RWPE1 (cell line): ENCODE measurements at places on chromosomes 16 and 17.

- peak; percentile 75 for DNase-seq
Measured at GRCh38 chr16:71467810-71468209, 5.8 kb upstream of the ZNF23 start.

GRCh38 chr16:3997231-3997841 is 116.8 kb upstream of the CREBBP start:
- DNase-seq, result no peak

DNA sequence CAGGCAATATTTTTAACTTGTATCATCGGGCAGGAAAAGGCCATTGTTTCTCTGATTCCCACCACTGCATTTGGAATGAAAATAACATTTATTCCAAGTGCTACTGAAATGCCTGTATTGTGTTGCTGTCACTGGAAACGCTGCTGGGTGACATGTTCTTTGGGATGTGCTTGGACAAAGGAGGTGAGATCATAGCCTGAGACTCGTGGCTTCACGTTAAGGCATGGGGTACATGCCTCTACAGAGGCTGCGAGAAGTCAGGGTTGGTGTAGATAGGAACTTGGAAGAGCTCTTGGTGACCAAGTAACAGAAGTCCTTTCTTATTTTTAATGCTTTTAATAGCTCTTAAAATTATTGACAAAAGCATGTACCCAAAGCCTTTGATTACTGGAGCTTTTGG is 58.8 kb upstream of the MAF start:
- DNase-seq, result no peak

DNA sequence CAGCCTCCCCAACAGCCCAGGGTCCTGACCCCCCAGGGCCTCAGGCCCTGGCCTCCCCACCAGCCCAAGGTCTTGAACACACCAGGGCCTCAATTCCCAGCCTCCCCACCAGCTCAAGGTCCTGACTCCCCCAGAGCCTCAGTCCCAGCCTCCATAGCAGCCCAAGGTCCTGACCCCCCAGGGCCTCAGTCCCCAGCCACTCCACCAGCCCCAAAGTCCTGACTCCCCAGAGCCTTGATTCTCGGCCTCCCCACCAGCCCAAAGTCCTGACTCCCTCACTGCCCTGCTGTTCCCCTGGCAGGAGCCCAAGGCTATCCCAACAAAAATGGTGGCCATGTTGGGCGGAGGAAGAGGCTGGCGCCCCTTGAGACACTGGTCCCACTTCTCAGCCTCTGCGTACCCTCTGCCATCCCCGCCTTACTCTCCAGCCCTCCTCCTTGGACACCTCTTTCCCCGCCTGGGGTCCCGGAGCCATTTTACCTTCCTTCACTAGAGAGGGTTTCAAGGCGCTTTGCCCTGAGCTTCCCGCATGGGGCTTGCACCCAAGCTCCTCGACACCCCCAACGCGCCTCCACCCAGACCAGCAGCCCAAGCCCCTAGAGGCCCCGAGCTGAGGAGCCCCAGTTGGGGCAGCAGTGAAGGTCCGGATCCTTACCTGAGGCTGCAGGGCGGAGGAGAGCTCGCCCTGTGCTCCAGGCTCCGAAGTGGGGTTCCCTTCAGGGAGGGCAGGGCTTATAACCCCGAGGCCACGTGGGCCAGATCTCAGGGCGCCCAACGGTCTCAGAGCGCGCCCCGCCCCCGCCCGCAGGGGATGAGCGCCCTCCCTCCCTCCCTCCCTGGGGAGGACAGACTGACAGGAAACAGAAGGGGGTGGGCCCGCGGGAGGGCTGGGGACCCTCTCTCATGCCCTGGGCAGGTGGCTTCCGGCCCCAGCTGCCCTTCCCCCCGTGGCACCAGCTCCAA is 3.5 kb upstream of the TSPOAP1 start:
- no peak for DNase-seq

DNA sequence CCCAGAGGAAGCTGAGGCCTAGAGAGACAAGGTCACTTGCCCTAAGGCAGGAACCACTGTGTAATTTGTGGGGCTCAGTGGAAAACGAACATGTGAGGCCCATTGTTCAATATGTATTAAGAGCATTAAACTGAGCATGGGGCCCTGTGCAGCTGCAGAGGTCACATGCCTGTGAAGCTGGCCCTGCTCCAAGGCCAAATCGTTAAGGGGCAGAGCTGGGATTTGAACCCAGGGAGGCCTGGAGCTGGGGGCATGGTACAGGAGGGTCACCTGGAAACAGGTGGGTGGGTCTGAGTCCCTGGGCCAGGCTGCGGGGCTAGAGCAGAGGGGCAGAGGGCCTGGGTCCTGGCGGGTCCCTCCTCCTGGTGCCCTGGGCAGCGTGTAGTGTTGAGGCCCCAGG is 19.7 kb downstream of the C16orf74 start:
- no peak for DNase-seq

GRCh38 chr16:87961623-87962022 is 10.4 kb downstream of the BANP start:
- no peak for DNase-seq

DNA sequence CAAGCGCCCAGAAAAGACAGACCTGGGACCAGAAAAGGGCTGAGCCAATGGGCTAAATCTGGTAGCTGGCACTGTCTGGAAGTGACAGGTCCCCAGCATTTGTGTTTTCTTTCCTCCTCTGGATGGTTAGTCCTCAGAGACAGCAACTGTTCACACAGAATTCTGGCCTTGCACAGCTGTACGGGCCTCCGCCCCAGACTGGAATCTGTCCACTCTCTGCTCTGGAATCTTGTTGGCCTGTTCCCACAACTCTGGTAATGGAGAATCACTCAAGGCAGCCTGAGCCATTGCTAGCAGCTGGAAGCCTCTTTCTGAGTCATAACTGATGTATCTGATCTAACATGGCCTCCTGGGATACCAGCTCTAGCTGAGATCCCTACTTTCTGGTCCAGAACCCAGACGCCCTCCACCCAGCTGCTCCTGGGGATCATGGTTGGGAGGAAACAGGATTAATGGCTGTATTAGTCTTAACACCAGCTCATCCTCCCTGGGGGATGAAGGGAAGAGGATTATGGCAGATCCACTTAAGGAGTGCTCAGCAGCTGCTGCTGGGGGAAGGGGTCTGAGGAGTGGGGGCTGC is 9.1 kb downstream of the ZNF668 start:
- DNase-seq, result peak; percentile 79

GRCh38 chr17:34464812-34465211 is 101.8 kb upstream of the CCL1 start:
- no peak for DNase-seq

- peak; percentile 91 for DNase-seq
Measured at GRCh38 chr17:78360371-78361224, 721 bp upstream of the SOCS3 start.

DNA sequence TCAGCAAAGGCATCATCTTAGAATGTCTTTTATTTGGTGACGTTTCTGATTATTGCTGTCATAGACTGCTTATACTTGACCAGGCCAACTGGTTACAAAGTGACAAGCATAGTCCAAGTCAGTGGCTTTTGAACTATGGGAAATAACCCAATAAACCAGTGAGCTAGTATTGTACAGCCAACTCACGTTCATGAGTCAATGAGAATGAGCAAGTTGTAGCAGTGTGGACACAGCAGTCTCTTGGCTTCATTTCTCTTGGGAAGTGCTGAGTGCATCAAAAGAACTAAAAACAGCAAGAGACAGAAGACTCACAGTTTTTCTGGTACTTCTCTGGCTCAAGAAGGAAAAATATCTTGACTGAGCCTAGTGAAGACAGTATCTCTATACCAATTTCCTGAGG is 36.9 kb upstream of the CRISPLD2 start:
- DNase-seq, result no peak

GRCh38 chr17:58277107-58277801 is 3.5 kb downstream of the MPO start:
- no peak for DNase-seq

DNA sequence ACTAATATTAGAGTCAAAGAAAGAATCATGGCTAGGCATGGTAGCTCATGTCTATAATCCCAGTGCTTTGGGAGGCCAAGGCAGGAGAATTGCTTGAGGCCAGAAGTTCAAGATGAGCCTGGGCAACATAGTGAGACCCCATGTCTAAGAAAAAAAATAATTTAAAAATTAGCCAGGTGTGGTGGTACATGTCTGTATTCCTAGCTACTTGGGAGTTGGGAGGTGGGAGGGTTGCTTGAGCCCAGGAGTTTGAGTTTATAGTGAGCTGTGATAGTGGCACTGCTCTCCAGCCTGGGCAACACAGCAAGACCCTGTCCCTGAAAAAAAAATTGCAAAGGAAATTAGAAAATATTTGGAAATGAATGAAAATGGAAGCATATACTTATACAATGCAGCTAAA is 210.3 kb upstream of the AXIN2 start:
- DNase-seq, result no peak

GRCh38 chr17:50635982-50636803 is 1.5 kb downstream of the ABCC3 start:
- no peak for DNase-seq

- no peak for DNase-seq
Measured at GRCh38 chr17:15422392-15422965, 44.9 kb downstream of the CDRT4 start.

GRCh38 chr17:76690596-76691280 is 20.0 kb downstream of the MXRA7 start:
- no peak for DNase-seq

DNA sequence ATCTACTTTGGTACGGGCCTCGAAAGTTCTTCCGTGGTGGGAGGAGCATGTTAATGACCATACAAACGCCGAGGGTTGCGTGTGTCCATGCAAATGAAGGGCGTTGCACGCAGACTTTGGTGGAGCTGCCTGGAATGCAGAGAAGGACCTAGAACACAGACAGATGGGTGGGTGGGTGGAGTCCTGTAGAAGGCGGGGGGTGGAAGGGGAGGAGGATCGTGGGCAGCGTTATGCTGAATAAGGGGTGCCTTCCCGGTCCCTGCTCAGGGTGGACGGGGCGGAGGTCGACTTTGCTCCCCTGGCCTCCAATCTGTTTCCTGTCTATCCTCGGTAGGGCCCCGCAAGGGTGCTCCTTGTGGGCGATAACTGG is 795 bp upstream of the PAQR4 start:
- DNase-seq, result no peak

DNA sequence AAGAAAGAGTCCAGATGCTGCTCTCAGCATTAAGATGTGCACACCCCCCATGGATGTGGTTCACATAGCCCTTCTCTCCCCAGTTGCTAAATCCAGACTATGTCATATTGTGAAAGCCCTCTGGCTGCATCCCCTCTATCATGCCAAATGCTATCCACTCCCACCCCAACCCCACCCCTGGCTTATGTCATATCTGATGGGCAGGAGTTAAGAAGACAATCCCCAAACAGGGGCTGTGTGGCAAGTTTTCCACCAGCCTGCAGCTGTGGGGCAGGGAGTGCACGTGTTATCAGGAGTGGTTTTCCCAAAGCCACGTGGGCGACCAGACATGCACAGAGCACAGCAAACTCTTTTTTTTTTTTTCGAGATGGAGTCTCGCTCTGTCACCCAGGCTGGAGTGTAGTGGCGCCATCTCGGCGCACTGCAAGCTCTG is 10.0 kb downstream of the FAM117A start:
- no peak for DNase-seq
